Urinary bladder (tissue), 4 donors: ENCODE measurements at places on chromosomes 3 and 15. TPM values are rescaled to one million over a fixed set of nuclear protein-coding genes. Genes with fewer than 3 reads are reported as not detected.

- DNase-seq = no peak
Observed at GRCh38 chr3:38528457-38528856, 32.3 kb downstream of the EXOG start.

GRCh38 chr3:46566040-46566641 lies at the start of gene LRRC2:
Gene LRRC2, minus strand, starts transcription at chr3:46566302. Its CDS starts 14,711 bp downstream, at chr3:46551591.
- DNase-seq = no peak

DNA sequence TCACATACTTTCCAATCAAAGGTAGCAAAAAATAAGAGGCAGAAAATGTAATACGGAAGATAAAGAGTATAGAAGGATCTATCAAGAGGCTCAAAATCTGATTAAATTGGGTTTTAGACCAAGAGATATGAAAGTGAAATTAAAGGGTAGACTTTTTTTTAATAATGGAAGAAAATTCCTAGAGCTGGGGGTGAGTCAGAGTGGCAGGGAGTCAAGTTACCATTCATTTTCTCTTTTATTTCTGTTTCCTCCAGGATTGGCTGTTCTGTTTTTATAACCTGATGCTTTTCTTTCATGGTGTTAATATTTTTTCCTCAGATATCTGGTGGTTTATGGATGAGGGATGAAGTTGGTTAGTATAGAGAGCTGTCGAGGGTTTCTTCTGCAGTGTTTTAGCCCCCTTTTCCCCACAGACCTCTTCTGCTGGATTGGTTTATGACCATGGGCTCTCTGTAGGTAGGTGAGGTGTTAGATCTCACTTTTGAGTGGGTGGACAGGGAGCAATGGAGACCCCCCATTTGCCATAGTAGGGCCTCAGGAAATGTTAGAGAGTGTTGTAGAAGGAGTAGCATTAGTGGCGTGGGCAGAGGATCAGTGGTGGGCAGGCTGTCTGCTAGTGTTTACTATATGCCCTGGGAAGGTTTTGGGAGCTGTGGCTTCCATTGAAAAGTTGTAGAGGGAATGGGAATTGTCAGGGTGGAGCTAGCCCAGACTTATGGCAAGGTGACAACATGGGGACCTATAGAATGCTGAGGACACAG lies 201.6 kb upstream of the GOLGA6L4 start:
- no peak for DNase-seq

DNA sequence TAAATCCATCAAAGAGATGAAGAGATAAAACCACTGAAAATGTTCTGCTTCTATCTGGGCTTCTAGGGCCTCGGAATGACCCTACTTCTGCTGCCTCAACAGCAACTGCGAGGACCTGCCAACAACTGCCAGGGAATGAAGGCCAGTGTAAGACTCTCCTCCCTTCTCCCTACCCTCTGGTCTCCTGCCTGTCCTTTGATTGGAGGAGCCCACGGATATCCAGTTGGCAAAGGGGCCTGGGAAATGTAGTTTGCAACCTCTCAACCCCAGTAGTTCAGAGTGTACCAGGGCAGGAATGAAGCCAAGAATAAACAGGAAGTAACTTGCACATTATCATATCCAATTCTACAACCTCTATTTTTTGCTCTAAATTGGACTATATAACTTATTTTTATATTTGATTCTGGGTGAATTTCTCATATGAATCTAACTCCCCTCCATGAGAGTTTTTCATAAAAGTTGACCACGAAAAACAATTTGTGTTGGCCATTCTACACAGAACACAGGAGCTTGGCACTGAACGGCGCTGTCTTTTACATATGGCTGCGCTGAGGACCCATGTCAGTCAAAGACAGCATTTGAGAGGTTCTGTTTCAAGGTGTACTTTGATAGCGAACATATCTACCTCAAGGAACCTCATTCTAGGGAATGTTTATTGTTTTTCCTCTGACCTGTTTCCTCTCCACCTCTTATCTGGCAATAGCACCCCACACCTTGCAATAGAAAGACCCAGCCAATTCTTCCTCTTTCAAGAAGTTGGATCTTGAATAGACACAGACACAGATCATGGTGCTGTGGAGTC lies 91.1 kb upstream of the RNF7 start:
- no peak for DNase-seq

DNA sequence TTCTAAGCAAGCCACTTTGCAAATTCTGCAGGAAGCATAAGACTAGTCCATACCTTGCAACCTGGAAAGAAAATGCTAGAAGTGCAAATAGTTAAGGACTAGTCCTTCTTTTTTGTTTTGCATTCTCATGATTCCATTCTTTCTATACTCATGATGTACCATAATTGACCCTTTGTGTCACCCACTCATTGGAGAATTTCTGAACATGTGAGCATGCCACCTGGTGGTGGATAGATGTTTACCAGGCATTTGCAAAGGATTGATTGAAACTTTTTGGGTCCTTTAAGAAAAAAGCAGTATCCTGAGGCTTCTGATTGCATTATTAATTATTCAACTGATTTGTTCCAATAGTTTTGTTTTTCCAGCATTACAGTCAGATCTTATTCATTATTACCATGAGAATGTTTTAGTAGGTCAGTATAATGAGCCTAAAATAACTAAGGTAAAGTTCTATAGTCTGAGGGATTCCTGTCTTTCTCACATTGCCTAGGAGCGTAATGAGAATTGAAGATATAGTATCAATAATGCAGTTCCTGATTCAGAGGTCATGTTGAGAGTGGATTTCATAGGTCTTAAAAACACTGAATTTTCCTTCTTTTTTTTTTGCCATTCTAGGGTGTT lies 20.2 kb upstream of the DIPK2A start:
- DNase-seq = no peak

DNA sequence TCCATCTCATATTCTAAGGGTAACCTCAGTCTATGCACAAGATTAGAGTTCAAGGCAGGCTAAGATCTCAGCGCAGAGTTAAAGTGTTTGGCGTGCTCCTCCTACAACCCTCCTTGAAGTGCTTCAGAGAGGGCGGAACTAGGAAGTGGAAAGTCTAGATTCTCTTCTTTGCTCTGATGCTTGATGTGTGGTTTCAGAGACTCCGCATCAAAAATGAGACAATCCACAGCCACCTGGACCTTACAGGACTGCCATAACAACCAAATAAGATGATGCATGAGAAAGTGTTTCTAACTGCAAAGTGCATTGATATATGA lies 161.3 kb upstream of the ATP11B start:
- no peak for DNase-seq

SNTN gene
- not detected for total RNA-seq
